Stimulated activated CD4-positive, alpha-beta T cell treated with anti-CD3 and anti-CD28 coated beads, Interleukin-4, amount 100 ng/mL, for 48 hours (primary cell): ENCODE measurements at places on chromosomes 7 and 10.

GRCh38 chr10:68732651-68733050 lies 11.6 kb downstream of the CCAR1 start:
- no peak for DNase-seq

- DNase-seq = no peak
Measured at GRCh38 chr10:49176310-49177268, 11.6 kb downstream of the TMEM273 start.

- DNase-seq = no peak
Measured at GRCh38 chr7:28900311-28900710, 57.8 kb downstream of the TRIL start.

DNA sequence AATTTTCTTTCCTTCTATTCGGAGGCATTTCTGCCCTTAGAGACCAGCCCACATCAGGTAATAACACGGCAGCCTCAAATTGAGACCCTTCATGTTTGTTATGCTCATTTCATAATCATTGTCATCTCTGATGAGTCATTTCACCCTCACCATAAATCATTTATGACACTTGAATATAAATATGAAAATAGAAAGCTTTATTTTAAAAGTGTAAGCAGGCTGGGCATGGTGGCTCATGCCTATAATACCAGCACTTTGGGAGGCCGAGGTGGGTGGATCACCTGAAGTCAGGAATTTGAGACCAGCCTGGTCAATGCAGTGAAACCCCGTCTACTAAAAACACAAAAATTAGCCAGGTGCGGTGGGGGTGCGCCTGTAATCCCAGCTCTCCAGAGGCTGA lies 57.4 kb upstream of the EGFR start:
- no peak for DNase-seq

DNA sequence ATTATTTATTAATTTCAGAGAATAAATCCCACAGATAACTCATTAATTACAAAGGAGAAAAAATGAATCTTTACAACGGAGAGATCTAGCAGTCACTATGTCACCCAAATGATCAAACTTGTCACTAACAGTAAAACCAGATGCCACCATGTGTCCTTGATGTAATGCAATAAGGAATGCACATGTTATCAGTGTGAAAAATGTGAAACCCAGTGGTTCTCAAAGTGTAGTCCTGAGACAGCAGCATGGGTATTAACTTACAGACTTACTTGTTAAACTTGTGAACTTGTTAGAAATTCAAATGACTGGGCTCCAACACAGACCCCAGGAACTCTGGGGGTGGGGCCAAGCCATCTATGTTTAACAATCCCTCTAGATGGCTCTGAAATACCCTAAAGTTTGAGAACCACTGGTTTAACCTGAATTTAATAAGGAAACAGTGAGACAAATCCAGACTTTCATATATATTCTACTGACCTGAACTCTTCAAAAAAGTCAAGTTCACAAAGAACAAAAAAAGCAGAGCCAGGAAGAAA lies 77.4 kb downstream of the RNLS start:
- no peak for DNase-seq

DNA sequence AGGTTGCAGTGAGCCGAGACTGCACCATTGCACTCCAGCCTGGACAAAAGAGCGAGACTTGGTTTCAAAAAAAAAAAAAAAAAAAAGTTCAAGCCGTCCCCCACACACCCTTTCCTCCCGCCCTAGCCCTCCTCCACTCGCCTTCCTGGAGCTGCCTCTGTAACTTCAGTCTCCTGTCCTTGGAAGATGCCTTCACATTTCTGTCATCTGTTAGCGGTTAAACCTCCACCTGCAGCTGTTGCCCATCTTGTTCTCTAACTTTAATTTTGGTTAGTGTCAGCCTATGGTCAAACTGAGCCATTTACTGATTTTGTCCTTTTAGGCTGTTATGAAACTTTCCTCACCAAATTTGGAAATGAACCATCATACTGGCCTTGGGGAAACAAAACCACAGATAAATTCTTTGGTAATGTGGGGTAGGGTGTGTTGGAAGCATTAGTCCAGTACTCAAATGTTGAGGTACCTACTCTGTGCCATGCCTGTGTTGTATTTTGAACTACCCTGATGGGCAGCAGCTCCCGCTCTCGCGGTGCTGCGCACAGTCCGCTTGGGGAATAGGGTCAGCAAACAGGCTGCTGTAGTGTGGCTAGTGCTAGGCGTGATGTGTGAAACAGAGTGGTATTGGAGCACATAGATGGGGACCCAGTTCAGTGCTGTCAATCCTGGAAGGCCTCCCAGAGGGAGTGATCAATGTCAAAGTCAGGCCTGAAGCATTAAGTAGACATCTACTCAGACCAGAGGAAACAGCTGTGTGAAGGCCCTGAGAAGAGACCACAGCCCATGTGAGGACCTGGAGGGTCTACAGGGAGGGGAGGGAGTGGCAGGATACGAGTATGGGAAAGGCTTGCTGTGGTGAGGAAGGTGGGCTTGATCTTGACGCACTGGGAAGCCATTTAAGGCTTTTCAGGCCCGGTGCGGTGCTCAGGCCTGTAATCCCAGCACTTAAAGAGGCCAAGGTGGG lies 26.9 kb downstream of the SFXN4 start:
- no peak for DNase-seq

- no peak for DNase-seq
Measured at GRCh38 chr7:27113991-27114769, 11.7 kb upstream of the HOXA2 start.

GRCh38 chr7:35820858-35821257 lies 20.0 kb downstream of the SEPTIN7 start:
- DNase-seq = no peak

DNA sequence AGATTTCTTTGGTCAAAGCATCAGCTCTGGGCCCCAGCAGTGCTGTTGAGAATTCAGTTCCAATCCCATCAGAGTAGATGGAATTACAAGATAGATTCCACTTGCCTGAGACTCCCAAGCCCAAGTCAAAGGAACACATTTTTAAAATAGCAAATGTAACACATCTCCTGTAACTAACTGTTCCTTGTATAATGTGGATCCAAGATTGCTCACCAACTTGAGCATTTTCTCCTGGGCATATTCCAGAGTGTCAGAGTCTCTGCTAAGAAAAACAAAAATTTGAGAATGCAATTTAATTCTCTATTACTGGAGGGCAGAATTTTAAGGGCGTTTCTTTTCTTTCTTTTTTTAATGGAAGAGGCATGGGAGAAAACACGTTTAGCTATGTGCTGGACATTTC lies 136.7 kb downstream of the NEBL start:
- no peak for DNase-seq

GRCh38 chr7:121288894-121289293 lies 39.9 kb upstream of the WNT16 start:
- no peak for DNase-seq

DNA sequence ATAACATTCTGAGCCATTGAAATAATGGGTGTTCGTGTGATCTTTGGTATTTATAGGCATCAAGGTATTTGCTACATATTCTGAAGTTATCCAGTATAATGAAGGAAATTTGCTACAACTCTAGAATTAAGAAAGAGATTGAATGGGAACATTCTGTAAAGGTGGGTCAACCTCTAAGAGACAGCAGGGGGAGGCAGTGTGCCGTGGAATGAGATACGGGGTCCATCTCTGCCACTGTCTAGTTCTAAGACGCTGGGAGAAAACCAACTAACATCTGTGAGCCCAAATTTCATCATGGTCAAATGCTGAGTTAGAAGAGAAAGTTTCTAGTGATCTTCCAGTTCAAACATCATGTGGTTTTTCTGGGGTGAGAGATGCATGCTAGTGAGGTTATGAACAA lies 368.9 kb downstream of the SORCS1 start:
- DNase-seq = no peak

- DNase-seq = no peak
Measured at GRCh38 chr10:119501690-119502089, 40.8 kb downstream of the RGS10 start.

DNA sequence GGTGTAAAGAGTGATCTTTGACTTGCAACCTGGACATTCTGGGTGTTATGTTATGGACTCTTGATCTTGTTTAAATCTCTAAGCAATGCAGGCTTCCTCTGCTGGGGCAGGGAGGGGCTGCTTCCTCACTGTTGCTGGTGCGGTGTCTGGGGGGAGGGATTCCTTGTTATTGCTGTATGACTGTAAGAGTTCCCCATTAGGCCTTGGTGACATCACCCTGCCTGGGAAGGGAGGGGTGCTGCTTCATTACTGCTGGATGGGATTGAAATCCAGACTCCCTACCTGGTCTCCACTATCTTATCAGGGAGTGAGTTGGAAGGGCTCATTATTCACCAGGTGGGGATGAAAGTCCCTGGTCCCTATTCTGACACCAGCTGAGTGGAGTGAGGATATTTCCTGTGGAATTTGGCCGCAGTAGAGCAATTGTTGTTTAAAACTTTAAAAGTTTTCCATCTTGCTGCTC lies 8.8 kb downstream of the OGDH start:
- no peak for DNase-seq

DNA sequence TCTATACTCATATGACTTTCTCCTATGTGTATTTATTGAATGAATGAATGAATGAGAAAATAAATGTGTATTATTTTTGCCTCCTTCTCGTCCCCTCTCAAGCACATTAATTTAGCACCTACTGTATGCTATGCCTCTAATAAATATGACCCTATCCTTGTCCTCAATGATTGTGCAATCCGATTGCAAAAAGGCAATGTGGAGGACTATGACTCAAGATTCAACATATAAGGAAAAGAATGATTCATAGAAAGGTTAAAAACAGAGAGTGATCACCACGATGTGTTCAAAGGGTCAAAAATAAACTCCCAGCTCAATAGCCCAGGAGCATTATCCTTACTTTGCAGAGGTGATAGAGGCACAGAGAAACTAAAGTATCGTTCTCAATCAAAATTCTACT lies 322.8 kb upstream of the SORCS1 start:
- DNase-seq = no peak

DNA sequence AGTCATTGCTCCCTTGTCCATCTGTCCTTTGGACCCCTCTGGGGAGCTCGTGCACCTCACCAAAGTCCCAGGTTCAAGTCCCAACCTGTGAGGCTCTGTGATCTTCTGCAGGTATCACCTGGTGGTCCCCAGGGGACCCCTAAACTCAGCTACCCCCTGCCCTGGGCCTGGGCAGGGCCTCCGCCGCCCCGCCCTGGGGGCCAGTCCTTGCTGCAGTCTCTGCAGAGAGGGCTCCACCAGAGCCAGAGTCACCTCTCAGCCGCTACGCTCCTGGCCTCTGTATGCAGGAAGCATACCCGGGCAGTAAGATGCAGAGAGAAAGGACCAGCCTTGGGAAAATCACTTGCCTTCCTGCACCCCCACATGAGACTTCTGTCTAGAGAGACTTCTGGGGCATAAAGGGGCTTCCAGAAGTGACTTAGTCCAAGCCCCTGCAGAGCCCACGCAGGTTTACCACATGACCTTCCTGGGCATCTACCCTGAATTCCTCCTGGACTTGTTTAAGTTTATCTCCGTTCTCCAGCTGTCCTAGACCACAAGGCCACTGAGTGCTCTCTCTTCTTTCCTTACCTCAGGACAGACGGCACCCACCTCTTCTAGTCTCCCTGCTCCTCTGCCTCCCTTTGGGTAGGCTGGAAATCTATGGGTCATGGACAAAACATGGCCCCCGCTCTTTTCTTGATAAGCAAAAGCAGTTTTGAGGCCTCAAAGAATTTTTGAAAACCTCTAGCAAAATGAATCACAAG lies 21.2 kb downstream of the CALML5 start:
- no peak for DNase-seq

- DNase-seq = peak; percentile 59
Measured at GRCh38 chr7:101058355-101058754, 26.9 kb upstream of the TRIM56 start.

DNA sequence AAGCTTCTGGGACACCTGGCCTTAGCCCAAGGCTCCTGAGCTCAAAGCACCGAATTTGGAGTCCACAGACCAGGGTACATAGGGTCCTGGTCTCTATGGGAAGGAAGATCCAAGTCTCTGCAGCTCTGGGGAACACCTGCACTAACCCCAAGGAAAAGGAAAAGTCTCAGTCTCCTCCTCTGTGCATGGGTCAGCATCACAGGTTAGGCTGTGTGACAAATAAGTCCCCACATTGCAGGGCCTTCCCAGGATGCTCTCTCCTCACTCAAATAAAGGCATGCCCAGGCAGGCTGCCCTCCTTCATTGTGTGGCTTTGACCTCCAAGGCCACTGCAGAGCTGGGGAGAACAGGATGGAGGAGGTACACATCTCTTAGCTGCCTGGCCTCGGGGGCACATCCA lies 121.0 kb upstream of the ZMIZ1 start:
- no peak for DNase-seq

GRCh38 chr7:70421319-70421718 lies 710.6 kb upstream of the GALNT17 start:
- no peak for DNase-seq

DNA sequence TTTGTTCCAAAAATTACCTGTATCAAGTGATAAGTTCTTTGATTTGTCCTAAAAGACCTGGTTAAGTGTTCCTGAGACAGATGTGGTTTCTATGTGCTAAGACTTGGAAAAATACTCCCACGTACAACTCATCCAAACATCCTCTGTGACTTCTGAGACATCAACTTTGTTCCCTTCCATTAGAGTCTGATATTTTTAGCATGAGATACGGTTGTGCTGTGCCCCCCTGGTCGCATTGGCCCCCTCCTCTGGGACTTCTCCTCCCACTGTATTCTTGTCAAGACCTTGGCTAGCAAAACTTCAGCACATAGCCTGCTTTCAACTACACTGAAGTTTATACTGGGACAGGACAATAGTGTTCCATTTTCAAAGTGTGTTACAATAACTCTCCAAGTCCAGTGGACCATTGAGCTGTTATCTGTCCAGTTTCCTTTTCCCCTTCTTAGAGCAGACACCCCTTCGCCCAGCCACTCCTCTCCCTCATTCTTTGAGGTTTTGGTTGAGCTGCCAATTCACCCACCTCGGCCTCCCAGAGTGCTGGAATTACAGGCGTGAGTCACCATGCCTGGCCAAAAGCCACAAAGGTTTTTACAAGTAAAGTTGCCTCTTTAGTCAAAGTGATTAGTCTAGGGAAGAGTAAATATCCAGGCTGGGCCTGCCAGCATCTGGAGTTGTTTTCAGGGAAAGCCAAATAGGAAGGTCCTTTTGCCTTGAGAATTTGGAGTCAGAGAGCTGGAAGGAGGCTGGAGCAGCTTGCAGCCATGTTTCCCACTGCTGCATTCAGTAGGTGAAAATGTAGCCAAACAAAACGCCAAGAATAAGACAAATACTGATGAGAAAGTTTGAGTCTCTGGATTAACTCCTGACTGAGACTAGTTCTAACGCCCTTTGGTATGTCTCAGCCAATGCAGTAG lies 17.8 kb upstream of the PDLIM1 start:
- no peak for DNase-seq

- DNase-seq = peak; percentile 85
Measured at GRCh38 chr7:100705320-100705752, 585 bp upstream of the POP7 start.

- no peak for DNase-seq
Measured at GRCh38 chr7:18566829-18567228, 71.3 kb downstream of the HDAC9 start.

GRCh38 chr7:55912748-55913158 lies 25.5 kb downstream of the ZNF713 start:
- DNase-seq = no peak
